ENCODE measurements at places on chromosomes 11 and 22.

GRCh38 chr11:67268081-67268961 is 2.0 kb downstream of the GRK2 start:
- peak; percentile 68 for DNase-seq

DNA sequence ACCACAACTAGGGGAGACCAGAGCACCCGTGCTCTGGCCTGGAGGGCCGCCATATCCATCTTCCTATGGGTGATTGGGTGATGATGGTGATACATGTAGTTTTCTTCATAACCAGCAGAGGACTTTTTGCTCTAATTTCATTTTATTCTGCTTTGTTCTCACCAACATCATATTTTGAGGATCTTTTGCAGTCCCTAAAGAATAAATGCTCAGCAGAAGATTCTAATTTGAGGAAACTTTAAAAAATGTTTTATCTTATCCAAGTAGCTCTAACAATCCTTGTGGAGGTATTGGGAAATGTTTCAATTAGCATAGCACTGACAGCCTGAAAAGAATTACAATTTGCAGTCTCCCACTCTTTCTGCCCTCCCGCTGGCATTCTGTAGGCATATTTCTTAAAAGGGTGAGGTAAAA is 544.0 kb downstream of the NTM start:
- no peak for DNase-seq

DNA sequence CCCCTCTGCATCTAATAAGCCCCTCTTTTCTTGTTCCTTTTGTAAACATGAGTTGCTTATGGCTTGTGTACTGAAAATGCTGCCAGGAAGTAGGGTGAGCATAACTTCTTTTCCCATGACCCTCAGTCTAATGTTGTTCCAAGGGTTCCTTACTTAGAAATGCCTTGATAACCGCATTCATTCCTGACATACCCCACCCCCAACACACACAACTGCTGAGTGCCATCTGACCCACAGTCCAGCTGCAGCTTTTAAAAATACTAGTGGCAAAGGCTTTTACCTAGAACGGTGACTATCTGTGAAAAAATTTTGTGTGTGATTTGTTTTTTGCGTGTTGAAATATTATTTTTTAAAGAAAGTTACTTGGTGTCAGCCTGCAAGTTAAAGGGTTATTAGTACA is 52.6 kb downstream of the ARHGAP42 start:
- no peak for DNase-seq

GRCh38 chr22:23262518-23263332 is 82.4 kb downstream of the BCR start:
- DNase-seq, result no peak

- no peak for DNase-seq
These were observed 1.6 kb downstream of the KMT5B start for GRCh38 chr11:68211546-68211945.
